ENCODE measurements at places on chromosomes 13 and 19.

GRCh38 chr19:35908973-35909683 lies 1.0 kb upstream of the TYROBP start:
- DNase-seq = peak; percentile 62

DNA sequence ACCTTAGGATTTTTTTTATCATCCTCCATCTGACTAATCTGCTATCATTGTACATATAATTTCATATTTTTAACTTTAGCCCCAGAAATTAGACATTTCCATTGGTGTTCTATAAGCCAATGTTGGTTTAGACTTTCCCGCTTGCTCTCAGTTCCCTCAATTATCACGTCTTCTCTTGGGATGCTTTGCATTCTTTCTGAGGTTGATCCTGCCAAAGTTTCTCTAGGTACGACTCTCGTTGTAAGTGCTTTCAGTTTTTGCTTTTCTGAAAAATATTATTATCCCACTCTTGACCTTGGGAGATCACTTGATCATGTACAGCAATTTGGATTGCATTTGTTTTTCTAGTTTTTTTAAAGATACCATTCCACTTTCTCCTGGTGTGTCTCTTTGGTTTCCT lies 270.2 kb downstream of the IRS2 start:
- DNase-seq = no peak

- DNase-seq = no peak
Observed at GRCh38 chr19:9872618-9873242, 37.6 kb downstream of the PIN1 start.

- DNase-seq = no peak
Observed at GRCh38 chr13:100511466-100511865, 77.1 kb downstream of the GGACT start.

Data from left hindlimb (tissue), 1 donor.